Activated CD4-positive, CD25-positive, alpha-beta regulatory T cell (primary cell): ENCODE measurements at places on chromosomes 2 and 18.

DNA sequence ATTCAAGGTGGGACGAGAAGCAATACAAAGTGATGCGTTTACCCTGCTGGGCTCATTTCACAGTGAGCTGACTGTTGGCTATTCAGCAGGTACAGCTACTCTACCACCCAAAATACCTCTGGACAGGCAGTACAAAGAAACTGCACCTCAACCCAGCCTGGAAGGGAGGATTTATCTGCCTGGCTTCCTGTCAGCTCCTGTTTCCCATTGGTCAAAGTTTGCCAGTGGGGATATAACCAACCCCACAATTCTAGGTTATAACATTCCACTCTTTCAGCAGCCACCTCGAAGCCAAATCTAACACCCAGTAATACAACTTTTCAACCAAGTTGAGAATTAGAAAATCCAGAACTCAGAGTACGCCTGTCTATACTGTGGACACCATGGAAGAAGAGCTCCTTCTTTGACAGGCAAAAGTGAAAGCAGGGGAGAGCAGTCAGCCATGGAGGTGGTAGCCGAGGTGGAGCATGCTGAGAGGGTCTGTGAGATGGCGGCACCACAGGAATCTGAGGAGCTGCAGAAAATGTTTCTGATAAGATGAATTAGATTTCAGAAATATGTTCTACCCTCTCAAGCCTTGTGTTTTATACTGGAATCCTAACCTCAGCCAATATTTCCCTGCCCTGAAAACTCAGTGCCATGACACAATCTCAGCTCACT is 10.8 kb downstream of the DUSP19 start:
- no peak for DNase-seq

GRCh38 chr2:100612388-100613000 is 49.7 kb downstream of the PDCL3 start:
- no peak for DNase-seq

- DNase-seq, result no peak
Measured at GRCh38 chr2:233728723-233729301, at the start of gene UGT1A3. UGT1A3 (plus strand) TSS chr2:233729042; CDS start chr2:233729127, 85 bp downstream.

- DNase-seq, result no peak
Measured at GRCh38 chr2:127314193-127314988, 20.4 kb upstream of the ERCC3 start.
